ENCODE measurements at places on chromosomes 1 and 21.

GRCh38 chr1:10651793-10652192 lies 144.7 kb downstream of the CASZ1 start:
- DNase-seq = no peak

- no peak for DNase-seq
These were observed 121.2 kb upstream of the SLC44A3 start for GRCh38 chr1:94698759-94699502.

DNA sequence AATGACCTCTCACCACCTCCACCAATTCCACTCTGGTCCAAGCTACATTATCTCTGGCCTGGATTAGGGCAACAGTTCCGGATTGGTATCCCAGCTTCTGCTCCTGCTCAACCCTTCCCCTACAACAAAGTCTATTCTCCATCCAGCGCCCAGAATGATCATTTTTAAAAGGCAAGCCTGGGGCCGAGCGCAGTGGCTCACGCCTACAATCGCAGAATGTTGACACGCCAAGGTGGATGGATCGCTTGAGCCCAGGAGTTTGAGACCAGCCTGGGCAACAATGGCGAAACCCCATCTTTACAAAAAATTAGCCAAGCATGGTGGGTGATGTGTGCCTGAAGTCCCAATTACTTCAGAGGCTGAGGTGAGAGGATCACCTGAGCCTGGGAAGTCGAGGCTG lies 2.2 kb downstream of the LYST start:
- no peak for DNase-seq

- DNase-seq = no peak
These were observed 36.6 kb downstream of the SLC9A1 start for GRCh38 chr1:27118440-27118689.

DNA sequence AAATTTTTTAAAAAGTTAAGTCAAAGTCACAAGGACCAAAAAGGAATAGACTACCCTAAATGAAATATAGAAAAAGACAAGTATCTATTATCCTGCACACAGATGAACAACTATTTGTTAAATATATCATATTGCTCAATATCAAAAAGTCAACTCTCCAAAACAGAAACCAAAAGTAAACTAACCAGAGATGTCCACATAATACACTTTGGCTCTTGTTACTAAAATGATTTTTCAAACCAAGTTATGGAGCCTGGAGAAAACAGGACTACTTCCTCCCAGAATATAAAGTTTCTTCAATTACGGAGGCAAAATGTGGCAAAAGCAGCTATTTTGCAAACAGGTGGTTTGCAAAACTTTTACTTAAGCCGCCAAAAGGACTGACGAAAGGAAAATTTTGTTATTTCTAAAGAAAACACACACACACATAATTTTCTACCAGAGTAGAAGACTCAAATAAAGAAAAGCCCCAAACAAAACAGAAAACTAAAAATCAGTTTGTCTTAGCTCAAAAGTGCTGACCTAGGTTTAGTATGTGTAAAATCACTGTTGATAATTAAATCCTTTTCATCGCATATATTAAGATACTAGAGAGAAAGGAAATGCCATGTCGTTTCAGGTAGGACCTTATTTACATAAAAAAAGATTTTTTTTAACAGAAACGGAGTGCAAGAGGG lies 1.1 kb downstream of the DPYD start:
- DNase-seq = no peak

GRCh38 chr1:54352755-54353154 lies 53.4 kb downstream of the SSBP3 start:
- no peak for DNase-seq

- DNase-seq = no peak
These were observed 31.7 kb downstream of the IFNGR2 start for GRCh38 chr21:33434770-33435360.

DNA sequence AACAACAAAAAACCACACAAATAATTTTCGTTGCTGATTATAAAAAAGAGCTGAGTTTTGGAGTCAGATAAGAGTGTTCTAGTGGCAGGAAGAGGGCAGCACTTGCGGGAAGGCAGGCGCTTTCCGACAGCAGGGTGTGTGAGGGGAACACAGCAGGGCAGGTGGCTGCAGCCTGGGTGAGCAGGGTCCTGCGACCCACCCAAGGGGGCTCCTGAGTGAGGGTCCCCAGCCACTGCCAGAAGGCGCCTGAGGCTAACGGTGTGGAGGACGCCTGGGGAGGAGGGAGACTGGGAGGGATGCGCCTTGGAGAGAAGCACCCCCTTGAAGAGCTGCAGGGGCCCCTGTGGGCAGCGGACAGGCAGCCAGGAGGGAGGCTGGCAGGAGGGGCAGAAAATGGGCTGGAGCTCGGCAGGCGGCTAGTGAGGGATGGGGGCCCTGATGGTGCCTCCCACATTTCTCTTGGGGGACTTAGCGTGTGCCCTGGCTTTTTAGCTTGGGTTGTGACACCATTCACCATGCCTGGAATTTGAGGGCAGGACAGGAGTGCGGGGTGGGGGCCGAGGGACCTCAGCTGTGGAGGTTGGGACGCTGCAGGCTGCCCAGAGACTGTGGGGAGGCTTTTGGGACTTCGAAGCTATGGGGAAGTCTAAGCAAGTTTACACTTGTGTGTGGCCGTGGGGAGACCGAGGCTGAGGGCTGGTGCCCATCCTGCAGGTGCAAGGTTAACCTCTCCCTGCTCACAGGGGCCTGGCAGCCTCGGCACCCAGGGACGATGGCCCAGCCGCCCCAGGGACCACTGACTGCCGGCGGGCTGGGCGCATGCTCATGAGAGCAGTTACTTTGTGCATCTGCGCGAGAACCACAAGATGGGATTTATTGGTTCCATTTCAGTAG lies 111.4 kb downstream of the SIK1 start:
- DNase-seq = no peak

GRCh38 chr1:220432408-220432807 lies 95.5 kb upstream of the MARK1 start:
- no peak for DNase-seq

GRCh38 chr1:42933060-42933586 lies 25.5 kb downstream of the SLC2A1 start:
- DNase-seq = no peak

- DNase-seq = no peak
These were observed 147.2 kb upstream of the DPYD start for GRCh38 chr1:98068016-98068415.

GRCh38 chr1:74425676-74426075 lies 86.7 kb downstream of the LRRC53 start:
- no peak for DNase-seq

DNA sequence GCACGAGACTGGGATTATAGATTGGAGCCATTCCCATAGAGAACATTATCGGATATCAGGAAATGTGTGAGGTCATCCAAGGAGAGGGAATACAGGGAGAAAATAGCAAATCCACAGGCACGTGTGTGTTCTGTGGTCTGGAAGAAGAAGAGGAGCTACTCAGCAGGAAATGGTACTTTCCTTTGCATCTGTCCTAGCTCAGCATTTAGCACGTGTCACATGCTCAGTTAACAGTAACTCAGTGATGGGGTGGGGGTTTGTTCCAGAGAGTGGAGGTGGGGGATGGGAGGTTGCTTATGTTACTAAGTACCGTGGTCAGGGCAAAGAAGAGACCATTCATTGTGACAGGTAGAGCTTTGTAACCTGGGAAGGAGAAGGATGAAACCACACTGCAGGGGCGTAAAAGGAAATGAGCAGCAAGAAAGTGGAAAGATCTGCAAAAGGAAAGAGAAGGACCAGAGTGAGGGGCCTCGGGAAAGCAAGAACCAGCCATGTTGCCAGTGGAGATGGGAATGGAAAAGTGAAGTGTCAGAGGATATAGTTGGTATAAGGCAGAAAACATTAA lies 100.4 kb downstream of the ATP5PO start:
- no peak for DNase-seq

DNA sequence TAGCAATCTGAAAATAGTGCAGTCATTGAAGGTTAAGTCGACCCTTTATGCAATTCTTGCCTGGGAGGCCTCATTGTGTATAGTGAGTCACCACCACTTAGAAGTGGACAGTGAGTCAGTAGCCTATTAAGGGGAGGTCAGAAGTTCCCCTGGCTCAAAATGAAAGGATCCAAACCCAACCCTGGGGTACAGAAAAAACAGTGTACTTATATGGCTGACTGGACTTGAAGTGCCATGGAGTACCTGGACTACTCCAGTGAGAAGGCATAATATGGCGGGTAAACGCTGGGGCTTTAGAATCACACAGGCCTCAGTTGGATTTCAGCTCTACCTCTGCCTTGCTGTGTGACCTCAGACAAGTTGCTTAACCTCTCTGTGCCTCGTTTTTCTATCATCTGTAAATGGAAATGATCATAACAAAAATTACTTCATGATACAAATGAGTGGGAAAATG lies 2.2 kb upstream of the BCL9 start:
- DNase-seq = no peak

GRCh38 chr1:116277840-116278540 lies 95.1 kb upstream of the ATP1A1 start:
- no peak for DNase-seq

DNA sequence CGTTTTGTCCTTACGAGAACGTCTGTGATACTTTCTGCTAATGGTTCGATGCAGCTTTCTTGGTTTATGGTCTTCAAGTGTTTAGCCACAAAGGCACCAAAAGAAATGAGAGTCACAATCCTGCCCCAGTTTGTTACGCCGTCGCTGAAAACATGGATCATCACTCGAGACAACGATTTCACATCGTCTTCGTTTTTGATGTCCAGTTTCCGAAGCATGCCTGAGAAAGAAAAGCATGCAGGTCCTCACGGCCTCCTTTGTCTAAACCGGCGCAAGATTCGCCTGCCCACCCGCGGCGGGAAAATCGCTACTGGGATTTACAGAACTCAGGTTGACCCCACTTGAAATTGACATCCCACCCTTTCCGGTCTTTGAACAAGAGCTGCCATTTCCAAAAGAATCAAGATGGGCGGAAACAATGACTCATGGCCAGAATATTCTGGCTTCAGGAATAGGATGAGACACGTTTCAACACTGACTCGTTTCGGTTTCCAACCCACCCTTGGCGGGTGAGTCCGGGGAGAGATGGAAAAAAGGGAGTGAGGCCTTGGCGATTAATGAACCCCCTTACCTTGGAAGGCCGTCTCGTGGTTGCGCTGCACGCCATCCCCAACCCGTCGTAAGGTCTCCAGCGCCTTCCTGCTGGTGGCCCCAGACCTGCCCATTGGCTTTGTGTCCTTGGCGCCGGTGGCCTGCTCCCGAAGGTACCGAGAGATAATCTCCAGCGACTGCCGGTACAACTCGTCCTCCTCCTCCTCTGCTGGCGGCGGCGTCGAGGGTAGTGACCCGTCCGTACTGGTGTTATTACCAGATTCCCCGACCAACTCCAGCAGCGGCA lies 919 bp downstream of the MCL1 start:
- peak; percentile 56 for DNase-seq

DNA sequence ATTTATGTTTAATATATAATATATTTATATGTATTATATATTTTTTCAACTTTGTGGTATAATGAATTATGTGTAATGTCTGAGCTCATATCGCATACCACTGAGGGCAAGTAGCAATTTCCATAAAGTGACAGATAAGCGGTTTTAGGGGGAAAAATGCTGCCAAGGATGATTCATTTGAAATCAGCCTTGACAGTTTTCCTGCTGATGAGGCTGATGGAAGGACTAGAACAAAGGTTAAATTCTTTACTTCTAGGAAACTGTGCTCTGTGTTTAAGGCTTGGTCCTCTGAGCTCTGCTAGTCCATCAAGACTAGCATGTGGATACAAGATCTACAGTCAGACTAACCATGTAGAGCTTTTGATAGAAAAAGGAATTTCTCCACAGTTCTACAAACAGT lies 19.3 kb upstream of the DDAH1 start:
- DNase-seq = no peak

DNA sequence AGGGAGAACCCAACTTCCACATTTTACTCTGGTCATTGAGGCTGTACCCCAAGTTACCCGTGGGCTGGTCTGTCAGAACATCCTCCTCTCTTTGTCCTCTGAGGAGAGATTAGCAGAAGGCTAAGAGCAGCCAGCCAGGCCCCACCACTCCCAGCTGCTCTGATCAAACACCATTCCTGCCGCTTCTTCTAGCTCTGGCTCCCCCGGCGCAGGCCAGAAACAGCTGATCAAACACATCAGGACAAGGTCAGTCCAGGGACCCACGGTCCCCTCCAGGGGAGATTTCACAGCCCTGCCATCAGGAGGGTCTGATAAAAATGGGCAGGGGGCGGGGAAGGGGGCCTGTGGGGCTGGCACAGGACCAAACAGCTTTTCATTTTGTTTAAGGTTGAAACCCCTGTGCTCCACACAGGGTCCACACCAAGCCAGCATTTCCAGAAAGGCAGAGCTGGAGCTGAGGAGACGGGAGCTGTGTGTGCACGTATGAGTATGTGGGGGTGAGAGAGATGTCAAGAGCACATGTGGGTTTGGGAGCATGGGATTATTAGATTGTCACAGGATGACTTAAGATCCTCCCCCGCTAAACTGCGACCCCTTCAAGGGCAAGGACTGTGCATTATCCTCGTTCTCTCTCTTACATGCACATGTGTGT lies 29.9 kb upstream of the EPHA8 start:
- no peak for DNase-seq

DNA sequence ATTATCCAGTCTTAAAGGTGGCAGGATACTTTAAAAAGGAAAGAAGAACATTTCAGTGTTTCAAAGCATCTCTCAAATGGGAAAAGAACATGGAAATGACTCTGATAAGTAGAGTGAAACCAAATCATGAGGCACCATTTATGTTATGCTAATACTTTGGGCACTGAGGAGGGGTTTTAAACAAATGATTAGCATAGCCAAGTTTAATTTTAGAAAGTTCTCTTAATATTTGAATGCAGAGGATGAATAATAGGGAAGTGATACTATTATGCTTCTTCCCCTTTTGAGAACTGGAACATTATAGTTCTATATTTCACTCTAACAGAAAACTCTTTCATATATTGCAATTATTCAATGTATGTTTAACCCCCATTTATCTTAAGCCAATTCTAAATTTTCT lies 1181.9 kb upstream of the PRMT6 start:
- no peak for DNase-seq

GRCh38 chr1:13756557-13757315 lies 56.7 kb downstream of the PRDM2 start:
- DNase-seq = no peak

DNA sequence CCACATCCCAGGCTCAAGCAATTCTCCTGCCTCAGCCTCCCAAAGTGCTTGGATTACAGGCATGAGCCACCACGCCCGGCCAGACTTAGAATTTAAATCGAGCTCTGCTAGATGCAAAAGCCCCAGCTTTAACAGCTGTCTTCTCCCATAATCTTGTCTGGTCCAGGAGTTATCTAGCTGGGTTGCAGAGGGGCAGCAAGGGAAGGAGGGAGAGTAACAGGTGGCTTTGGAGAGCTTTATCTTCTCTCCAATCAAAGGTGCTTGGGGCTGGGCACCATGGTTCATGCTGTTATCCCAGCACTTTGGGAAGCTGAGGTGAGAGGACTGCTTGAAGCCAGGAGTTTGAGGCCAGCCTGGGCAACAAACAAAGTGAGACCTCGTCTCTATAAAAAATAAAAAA lies 3.9 kb downstream of the RHBG start:
- no peak for DNase-seq

- no peak for DNase-seq
These were observed 89.1 kb upstream of the SLC25A33 start for GRCh38 chr1:9449976-9450696.

GRCh38 chr21:43645136-43645891 lies 14.0 kb downstream of the HSF2BP start:
- peak; percentile 50 for DNase-seq
